ENCODE measurements at places on chromosomes 1 and 21.
A peak's percentile ranks its signal among the peaks of the same experiment; 100 is the strongest.

DNA sequence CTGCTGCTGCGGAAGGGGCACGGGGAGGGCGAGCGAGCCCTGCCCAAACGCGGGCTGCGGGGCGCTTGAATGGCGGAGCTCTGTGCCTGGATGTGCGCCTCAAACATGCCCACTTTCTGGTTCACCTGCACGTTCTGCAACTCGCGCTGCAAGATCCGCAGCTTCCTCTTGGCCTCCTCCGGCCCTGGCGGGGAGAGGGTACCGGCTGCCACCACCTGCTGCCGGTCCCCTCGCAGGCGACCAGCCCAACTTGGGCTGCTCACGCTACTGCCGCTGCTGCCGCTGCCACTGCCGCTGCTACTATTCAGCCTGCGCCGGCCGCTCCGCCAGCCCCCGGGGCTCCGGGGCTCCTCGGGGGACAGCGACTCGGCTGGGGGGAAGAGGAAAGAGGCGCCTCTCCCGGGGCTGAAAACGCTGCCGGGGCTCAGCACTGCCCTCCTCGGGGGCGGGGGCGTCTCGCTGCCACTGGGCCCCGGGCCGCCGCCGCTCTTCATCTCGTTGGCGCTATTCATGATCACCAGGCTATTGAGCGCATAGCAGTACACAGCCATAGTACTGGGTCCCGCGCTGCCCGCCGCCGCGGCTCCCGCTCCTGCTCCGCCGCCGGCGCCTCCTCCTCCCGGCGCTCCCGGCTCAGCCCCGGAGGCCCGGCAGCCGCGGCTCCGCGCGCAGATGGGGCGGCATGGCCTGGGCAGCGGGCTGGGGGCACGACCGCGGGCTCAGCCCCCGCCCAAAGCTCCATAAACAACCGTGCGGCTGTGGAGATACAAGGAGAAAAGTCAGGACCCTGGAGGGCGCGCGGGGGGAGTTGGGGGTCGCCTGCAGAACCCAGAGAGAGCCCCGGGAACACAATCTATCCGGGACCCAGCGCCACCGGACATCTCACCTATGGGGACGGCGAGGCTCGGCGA lies 1.9 kb downstream of the ITPKB start:
- peak; percentile 39 for DNase-seq

- DNase-seq: no peak
Measured at GRCh38 chr1:208118841-208119606, 125.2 kb downstream of the PLXNA2 start.

- DNase-seq: no peak
Measured at GRCh38 chr1:244654108-244655038, 1.4 kb downstream of the DESI2 start.

GRCh38 chr1:154751690-154752089 lies 118.4 kb downstream of the KCNN3 start:
- no peak for DNase-seq

GRCh38 chr21:27268290-27268689 lies 301.4 kb upstream of the ADAMTS5 start:
- DNase-seq: peak; percentile 68

DNA sequence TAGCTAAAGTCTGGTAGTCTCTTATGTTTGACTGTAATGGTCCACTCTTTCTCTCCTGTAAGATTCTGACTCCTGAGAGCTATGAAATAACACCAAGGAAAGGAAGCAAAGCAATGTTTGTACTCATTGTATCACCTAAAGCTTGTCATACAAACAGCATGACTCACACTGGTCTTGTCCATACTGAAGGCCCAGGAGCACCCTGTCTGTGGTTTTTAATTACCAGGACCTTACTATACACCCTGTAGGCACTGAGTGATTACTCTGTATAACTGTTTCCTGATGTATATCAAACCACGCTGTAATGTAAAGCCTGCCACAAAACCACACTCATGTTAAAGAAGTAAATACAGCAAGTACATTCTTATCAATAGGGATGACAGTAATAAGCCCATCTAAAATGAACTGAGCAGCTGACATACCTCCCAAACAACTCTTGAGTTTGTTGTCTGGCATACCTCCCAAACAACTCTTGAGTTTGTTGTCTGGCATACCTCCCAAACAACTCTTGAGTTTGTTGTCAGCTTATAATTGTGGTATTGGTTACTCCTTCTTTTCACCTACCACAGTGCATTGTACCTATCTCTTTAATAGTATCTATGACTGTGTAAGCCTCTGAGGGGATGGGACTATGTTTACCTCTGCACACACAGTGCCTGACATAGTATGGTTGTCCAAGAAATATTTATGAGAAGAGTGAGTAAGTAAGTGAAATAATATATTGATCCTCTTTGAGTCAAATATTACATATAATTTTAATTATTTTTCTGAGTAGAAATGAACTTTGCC lies 11.6 kb upstream of the TNFSF18 start:
- peak; percentile 80 for DNase-seq

- DNase-seq: no peak
Measured at GRCh38 chr1:87584586-87584985, 255.9 kb downstream of the LMO4 start.
